NB4 (cell line): ENCODE measurements at places on chromosomes 2 and 18.
A peak's percentile ranks its signal among the peaks of the same experiment; 100 is the strongest.

GRCh38 chr18:10271481-10271880 lies 183.0 kb upstream of the APCDD1 start:
- no peak for DNase-seq

DNA sequence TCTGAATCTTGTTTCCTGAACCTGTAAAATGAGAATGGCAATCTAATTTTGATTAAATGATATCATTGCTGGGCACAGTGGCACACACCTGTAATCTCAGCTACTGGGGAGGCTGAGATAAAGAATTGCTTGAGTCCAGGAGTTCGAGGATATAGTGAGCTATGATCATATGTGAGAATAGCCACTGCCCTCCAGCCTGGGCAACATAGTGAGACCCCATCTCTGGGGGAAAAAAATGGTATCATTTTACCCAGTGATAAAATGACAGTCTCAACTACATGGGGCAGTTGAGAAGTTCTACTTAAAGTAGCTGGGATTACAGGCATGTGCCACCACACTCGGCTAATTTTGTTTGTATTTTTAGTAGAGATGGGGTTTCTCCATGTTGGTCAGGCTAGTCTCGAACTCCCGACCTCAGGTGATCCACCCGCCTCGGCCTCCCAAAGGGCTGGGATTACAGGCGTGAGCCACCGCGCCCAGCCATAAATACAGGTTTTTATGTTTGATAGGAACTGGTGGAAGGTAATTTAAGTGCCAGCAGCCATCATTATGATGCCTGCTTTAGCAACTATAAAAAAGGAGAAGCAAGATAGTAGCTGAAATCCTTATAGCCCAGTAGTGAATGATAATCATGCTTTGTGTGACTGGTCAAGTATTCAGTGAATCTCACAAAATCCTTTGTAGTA lies 17.0 kb downstream of the BZW1 start:
- DNase-seq, result no peak

DNA sequence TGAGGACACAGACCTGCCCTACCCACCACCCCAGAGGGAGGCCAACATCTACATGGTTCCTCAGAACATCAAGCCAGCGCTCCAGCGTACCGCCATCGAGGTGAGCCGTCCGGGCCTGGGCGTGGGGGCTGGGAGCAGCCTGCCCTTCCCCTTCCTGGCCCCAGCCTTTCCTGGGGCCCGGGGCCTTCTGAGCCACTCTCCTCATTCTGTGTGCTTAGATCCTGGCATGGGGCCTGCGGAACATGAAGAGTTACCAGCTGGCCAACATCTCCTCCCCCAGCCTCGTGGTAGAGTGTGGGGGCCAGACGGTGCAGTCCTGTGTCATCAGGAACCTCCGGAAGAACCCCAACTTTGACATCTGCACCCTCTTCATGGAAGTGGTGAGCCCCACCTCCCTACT lies 157.9 kb downstream of the DYSF start:
- DNase-seq, result no peak

- no peak for DNase-seq
Observed at GRCh38 chr2:79512442-79513401, at the start of gene CTNNA2. CTNNA2 (plus strand) TSS chr2:79513051.

GRCh38 chr2:13651684-13652131 lies 935.0 kb downstream of the TRIB2 start:
- DNase-seq, result no peak

DNA sequence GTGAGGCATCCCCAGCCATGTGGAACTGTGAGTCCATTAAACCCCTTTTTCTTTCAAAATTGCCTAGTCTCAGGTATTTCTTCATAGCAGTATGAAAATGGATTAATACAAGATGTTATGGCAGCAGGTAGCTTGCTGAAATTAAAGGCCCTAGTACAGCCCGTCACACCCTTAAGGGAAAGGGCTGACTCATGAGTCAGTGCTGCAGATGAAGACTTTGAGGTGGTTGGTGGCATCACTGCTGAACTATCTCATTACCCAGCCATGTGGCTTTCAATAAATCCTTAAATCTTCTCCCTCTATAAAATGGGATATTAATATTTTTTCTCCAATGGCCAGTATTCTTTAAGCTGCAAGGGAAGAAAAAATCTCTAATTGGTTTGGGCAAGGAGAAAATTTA lies 226.1 kb upstream of the CCDC68 start:
- no peak for DNase-seq

DNA sequence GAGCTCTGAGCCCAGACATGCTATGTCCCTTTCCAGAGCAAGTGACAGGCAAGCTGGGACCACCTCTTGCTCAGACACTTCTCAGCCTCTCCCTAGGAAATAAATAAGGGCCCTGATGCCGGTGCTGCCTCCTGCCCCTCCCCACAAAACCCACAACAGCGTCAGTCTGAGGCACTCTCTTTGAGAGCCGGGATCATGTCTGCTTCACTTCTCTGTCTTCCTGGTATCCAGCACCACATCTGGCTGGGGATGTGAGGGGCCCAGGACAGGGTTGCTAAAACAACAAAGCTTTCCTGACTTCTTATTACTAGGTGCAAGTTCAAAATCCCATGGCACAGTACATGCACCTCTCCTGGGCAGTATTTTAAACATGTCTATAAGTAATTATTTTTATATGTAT lies 103.9 kb upstream of the GLI2 start:
- DNase-seq, result no peak

- DNase-seq, result no peak
Observed at GRCh38 chr2:54791831-54792230, 68.4 kb downstream of the EML6 start.

- no peak for DNase-seq
Observed at GRCh38 chr2:105409717-105410116, 10.9 kb upstream of the FHL2 start.

GRCh38 chr18:50629148-50629631 lies 69.3 kb downstream of the MAPK4 start:
- DNase-seq, result no peak

- no peak for DNase-seq
Observed at GRCh38 chr2:133591164-133591563, 22.9 kb upstream of the NCKAP5 start.

DNA sequence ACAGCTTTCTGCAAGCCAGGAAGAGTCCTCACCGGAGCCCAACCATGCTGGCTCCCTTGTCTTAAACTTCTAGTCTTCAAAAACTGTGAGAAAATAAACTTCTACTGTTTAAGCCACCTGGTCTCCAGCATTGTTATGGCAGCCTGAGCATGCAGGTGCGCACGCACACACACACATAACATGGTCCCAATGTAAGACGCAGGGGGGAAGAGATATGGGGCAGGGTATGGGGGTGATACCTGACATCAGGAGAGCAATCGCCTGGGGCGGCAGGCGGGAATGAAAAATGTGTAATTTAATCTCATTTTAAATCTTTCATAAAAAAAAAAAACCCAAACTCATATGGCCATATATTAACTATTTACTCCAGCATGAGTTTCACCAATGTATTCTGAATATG lies 18.0 kb downstream of the HJURP start:
- no peak for DNase-seq

DNA sequence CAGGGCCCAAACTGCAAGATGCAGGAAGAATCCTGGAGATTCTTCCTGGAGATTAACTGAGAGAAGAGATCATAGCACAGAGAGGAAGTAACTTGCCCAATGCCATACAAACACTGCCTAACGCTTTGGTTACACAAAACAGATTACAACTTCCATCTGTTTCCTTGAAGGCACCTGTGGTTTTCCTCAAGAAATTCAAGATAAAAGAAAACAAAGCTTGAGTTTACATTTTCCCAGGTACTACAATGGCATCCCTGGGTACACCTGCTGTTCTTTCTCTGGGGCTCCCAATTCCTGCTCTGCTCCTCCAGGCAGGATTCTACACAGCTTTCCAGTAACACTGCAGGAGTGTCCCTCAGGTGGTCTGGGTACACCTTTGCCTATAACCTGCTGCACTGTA lies 781.9 kb upstream of the ID2 start:
- DNase-seq, result peak; percentile 28

DNA sequence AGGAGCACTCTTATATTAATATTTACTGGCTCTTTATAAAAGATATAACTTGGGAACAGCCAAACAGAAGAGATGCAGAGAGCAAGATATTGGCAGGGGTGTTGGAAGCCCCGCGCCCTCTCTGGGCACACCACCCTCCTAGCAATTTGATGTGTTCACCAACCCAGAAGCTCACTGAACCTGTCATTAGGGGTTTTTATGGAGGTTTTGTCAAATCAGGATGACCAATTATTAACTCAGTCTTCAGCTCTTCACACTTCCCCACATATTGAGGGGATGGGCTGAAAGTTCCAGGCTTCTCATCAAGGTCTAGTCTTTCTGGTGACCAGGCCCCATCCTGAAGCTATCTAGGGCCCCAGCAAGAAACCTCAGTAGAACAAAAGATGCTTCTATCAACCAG lies 10.9 kb upstream of the INO80D start:
- no peak for DNase-seq

- no peak for DNase-seq
Observed at GRCh38 chr2:118738524-118739308, 108.7 kb downstream of the EN1 start.

DNA sequence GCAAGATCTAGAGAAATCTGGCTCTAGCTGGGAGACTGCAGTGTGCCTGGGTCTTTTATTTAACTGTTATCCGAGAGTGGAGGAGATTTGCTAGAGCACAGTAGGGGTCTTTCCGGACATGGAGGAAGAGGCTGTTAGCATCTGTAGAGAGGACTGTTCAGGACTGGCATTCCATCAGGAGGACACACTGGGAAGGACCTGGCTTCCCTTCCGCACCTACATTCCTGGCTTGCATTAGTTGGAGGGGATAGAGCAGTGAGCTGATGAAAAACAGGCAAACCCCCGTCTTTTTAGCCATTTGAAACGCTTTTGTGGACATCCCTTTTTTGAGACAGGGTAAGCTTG lies 874 bp upstream of the PIEZO2 start:
- DNase-seq, result no peak

GRCh38 chr2:47631792-47632398 lies 151.1 kb upstream of the MSH6 start:
- DNase-seq, result no peak

GRCh38 chr18:34345738-34346137 lies 121.0 kb upstream of the NOL4 start:
- DNase-seq, result no peak

- no peak for DNase-seq
Observed at GRCh38 chr2:40758401-40759155, 306.7 kb upstream of the SLC8A1 start.
